ENCODE measurements at places on chromosomes 7 and 10. TPM values are rescaled to one million over a fixed set of nuclear protein-coding genes. Genes with fewer than 3 reads are reported as not detected.

DNA sequence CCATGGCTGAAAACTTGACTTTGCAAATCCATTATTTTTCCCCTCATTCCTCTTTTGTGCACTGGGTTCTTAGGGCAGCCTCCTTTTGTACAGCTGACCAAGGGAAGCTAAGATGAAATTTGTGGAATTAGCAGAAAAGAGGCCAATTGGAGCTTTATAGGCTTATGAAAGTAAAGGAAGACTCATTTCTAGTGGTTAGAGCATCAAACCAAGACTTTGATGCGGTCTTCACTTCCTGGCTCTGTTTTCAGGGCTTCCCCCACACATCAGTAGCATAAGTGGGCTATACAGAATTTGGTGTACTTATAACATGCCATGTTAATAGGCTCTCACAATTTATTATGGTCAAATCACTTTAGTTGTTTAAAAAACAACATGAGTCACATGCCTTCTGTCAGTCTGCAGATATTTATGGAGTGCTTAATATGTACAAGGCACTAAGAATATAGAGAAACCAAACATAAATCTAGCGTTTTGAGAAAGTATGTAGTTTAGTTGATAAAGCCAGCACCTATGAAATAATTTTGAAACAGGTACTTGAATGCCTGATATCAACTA lies 5.7 kb downstream of the AUTS2 start:
- no peak for DNase-seq

GRCh38 chr7:51376420-51377092 lies 59.9 kb upstream of the COBL start:
- DNase-seq = peak; percentile 19

- DNase-seq = no peak
Measured at GRCh38 chr7:110977127-110977737, 113.7 kb upstream of the LRRN3 start.

DNA sequence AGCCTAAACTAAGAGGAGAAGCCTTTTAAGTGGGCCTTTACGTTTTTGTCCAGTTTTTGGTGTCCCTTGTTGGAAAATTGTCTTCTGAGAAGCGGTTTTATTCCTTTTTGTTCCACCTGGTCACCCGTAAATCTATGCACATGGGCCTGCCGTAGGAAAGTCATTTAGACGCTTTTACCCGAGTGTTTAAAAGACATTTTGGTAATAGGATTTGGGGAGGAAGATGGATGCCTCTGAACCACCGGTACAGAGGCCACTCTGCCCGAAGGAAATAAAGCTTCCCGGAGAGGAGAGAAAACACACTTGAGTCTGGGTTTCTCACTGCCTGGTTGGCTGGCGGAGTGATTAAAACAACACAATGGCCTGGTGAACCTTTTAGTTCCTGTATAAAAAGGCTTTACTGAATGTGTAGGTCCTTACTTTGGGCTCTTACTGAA lies 760 bp downstream of the THNSL1 start:
- DNase-seq = no peak

- DNase-seq = no peak
Measured at GRCh38 chr10:83142074-83142563, 997.2 kb upstream of the GHITM start.

- DNase-seq = peak; percentile 90
Measured at GRCh38 chr7:43294080-43294630, 181.7 kb downstream of the HECW1 start.

DNA sequence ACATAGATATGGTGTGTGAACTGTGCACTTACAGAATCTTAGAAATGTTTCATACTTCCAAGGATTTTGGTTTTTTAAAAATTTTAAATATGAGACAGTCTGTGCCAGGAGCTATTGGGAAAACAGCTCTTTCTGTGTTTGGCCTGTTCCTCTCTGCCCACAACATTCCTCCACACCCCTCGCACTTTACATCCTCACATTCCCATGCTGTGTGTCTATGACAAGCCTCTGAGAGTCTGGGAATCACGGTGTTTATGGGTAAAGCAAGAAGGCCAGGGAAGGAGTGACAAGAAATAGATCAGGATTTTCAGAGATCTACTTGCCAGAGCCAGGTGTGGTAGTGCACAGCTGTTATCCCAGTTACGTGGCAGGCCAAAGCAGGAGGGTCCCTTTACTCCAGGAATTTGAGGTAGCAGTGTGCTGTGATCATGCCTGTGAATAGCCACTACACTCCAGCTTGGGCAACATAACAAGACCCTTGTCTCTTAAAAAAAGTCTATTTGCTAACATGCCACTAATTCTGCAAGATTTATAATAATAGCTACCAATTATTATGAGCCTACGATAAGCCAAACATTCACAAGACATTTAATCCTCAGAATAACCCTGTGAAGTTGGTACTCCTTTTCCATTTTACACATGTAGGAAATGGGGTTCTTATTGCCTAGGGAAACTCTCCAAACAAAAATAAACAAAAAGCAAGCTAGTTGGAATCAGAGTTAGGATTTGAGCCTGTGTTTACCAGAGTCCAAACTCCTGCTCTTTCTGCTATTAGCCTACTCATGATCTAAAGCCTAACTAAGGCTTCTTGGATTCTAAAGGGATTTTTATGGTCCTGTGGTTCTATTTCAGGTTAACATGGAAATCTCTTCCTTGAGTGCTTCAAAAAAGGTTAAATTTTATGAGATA lies 168.3 kb upstream of the SP8 start:
- DNase-seq = peak; percentile 26

DNA sequence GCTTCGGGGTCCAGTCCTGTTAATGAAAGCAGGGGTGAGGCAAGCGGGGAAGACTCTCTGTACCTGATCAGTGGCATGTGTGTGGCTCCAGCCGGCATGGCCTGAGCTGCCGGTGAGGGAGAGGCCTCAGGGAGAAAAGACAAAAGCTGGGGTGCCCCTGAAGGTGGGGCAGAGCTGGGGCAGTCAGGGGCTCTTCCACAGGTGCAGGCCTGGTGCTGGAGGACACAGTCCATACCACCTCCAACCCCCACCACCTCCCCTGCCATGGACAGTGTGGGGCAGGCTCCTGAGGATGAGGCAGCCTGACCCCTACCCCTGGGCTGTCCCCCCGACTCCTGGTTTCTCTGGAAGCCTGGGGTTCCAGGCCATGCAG lies 129.5 kb downstream of the LHPP start:
- no peak for DNase-seq

DNA sequence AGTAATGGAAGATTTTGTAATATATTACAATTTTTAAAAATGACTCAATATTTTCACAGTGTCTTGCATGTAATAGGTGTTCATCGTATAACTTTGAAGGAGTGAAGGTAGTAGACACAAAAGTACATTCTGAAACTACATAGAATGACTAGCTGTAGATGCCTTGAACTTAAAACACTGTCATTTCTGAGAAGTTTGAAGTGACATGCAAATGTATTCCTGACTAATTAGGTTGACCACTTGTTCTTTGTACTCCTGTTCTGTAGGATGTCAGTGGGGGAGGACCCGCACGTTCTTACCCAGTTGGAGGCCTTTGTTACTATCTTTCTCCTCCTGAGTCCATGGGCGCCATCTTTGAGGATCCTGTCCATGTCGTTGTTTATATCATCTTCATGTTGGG lies 31.2 kb downstream of the SEC61A2 start:
- no peak for DNase-seq

- DNase-seq = no peak
Measured at GRCh38 chr10:116272440-116273283, at the start of gene GFRA1. TSS of gene GFRA1 (minus strand) at chr10:116273206. CDS start at chr10:116272029, 1,177 bp downstream.

GRCh38 chr7:105613611-105614330 lies 32.5 kb upstream of the EFCAB10 start:
- DNase-seq = no peak

GRCh38 chr10:34916314-34916713 lies 101.2 kb upstream of the PARD3 start:
- peak; percentile 75 for DNase-seq

DNA sequence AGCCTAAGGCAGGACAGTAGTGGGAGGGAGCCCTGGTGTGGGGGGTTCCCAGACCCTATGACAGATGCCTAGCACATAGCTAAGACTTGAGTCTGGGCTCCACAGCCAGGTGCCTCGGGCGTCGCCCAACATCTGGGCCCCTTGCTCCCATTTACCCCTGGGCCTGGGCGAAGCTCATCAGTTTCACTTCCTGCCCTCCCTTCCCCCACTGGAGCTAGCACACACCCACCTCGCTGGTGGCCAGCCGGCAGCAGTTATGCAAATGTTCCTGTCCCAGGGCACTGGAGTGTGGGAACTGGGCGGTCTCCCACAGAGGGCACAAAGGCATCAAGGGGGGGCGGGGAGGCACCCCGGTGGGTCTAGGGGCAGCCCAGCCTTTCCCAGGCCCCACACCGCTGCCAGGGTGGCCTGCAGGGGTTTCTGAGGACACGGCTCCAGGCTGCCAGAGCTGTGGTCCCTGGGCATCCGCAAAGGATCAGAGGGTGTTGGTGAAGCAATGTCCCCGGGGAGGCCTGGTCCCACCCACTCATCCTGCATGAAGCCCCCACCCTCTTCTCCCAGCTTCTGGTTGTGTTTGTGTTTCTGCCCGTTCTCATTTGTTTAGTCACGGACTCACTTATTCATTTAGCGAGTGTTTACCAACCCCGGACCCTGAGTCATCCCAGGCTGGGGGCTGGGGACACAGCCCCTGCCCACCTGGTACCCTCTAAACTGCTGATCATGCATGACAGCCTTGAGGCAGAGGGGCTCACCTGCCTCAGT lies 20.4 kb downstream of the SH2B2 start:
- DNase-seq = peak; percentile 76

GRCh38 chr7:4774658-4775249 lies 669 bp upstream of the AP5Z1 start:
- peak; percentile 73 for DNase-seq

DNA sequence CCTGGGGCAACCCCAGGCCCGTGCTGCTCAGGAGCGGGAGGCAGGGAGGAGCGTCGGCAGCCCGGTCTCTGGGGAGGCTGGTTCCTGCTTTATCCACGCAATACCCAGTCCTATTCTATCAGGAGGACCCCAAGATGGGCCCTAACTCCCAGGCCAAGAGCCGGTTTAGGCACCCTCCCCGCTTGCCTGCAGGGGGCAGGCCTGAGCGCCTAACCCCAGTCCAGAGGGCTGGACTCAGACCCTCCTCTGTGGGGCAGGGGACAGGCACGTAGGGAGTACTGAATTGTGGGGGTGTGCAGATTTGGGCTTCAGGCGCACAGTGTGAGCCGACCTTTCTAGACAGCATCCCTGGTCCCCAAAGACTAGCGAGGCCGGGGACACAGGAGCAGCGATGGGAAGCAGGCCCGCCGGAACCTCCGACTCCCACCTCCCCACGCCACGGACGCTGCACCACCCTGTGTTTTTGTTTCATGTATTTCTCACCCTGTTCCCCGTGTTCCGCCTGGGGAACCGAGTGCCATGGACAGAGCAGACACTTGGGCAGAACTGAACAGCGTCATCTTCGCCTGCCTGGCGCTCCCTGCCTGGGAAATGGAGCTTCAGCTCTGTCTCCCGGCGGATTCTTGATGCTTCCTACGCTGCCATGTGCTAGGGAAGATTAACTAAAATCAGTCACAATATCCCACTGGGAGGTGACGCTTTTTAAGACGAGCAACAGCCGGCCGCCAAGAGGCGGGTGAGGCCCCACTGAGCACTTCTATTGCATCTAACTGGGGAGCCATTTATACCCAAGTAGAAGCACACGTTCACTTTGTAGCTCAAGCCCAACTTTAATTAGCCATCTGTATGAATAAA lies 5.3 kb downstream of the NUDT1 start:
- no peak for DNase-seq

DNA sequence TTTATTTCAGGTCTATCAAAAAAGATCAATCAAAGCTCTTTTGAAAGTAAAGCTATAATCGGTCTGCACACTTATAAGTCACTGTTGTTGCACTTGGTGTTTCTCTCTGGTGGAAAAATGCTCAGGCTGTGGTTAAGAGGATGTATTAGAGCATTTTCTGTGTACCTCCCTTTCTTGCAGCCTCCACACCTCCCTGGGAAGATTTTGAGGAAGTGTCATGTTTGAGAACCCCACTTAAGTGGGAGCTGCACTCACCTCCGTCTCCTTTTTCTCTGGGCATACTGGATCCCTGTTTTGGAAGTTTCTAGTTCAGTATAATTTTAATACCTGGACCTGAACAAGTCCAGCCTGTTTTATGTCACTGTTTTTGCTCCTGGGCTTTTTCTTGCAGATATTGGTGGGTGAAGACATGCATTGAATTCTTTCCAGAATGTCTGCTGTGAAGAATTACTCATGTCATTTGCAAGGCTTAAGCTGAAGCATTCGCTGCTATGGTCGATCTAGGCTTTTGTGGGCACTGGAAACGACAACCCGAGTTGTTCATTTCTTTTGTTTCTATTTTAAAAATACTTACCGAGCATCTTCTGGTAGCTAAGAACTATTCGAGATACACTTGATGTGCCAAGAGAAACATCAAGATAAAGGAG lies 36.6 kb downstream of the TCF7L2 start:
- no peak for DNase-seq

DNA sequence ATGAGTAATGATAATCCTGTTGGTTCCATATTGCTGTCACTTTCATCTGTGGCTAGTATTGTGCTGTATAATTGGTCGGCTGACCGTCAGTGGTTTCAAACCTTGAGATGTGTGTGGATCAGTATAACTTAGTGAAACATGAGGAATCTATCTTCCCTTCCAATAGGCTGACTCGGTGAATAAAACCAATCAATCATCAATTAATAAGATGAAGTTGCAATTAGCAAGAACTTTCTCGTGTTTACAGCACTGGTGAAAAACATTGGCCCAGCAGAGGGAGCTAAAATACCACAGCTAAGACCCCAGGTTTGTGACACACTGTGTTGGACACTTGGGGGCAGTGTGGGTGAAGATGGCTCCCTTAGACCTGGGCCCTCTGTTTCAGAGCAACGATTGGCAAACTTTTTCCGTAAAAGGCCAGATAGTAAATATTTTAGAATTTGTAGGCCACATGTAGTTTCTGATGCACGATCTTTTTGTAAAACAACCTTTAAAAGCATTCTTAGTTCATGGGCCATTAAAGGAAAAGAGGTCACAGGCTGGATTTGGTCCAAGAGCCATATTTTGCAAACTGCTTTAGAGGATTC lies 47.8 kb downstream of the STRA8 start:
- peak; percentile 78 for DNase-seq

The HEPACAM2 gene
- total RNA-seq = not detected

The ANKRD30A gene
- total RNA-seq = not detected

The DNAJC12 gene
- total RNA-seq = 3.9 TPM

The MMD2 gene
- total RNA-seq = not detected

The TAS2R41 gene
- not detected for total RNA-seq

The RTKN2 gene
- 9.9 TPM for total RNA-seq

The MYL7 gene
- not detected for total RNA-seq

The CFAP43 gene
- total RNA-seq = 0.24 TPM
